SK-N-SH (cell line): ENCODE measurements at places on chromosomes 4 and X.

DNA sequence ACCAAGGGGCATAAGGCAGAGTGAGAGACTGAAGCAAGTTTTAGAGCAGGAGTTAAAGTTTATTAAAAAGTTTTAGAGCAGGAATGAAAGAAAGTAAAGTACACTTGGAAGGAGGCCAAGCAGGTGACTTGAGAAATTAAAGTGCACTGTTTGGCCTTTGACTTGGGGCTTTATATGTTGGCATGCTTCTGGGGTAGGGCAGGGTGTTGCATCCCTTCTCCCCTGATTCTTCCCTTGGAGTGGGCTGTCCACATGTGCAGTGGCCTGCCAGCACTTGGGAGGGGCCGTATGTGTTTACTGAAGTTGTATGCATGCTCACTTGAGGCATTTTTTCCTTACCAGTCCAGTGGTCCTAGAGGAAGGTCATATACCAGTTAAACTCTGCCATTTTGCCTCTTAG is 35.3 kb upstream of the GPR173 start:
- H3K27me3 ChIP-seq = peaks cover 4% of the 10 kb centered on the region; the same call in 1 of the 2 replicates
- H3K27ac ChIP-seq = no peak overlapping the region
- H3K4me1 ChIP-seq = no peaks in the 10 kb centered on the region
- no peak overlapping the region for H3K4me3 ChIP-seq
- H3K36me3 ChIP-seq = no peaks in the 10 kb centered on the region
- DNase-seq = no peak

DNA sequence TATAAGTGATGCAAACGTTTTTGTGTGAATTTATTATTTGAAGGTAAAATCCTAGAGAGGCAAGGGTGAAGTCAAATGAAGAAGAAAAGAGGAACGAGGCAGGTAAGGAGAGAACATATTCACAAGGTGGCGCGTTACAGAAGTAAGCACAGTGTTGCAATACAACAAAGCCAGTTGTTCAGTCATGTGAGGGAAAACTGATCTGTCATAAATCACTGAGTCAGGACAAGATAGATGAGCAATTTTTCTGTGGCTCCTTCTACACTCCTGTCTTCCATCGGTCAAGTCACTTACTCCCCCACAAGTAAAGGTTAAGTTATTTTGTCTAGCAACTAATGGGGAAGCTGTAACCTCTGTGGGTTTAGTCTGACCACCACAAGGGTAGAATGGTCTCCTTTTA is 203.0 kb upstream of the GK2 start:
- no peaks in the 10 kb centered on the region; the same call in 1 of the 2 replicates for H3K4me1 ChIP-seq
- H3K36me3 ChIP-seq = no peaks in the 10 kb centered on the region
- H3K4me3 ChIP-seq = no peak overlapping the region

GRCh38 chrX:16125520-16126149 is 2.3 kb downstream of the GRPR start:
- H3K4me1 ChIP-seq = no peaks in the 10 kb centered on the region; the same call in 1 of the 2 replicates
- no peaks in the 10 kb centered on the region for H3K27me3 ChIP-seq
- no peak overlapping the region for H3K4me3 ChIP-seq
- no peak for DNase-seq
- no peaks in the 10 kb centered on the region for H3K36me3 ChIP-seq
- no peak overlapping the region for H3K27ac ChIP-seq

DNA sequence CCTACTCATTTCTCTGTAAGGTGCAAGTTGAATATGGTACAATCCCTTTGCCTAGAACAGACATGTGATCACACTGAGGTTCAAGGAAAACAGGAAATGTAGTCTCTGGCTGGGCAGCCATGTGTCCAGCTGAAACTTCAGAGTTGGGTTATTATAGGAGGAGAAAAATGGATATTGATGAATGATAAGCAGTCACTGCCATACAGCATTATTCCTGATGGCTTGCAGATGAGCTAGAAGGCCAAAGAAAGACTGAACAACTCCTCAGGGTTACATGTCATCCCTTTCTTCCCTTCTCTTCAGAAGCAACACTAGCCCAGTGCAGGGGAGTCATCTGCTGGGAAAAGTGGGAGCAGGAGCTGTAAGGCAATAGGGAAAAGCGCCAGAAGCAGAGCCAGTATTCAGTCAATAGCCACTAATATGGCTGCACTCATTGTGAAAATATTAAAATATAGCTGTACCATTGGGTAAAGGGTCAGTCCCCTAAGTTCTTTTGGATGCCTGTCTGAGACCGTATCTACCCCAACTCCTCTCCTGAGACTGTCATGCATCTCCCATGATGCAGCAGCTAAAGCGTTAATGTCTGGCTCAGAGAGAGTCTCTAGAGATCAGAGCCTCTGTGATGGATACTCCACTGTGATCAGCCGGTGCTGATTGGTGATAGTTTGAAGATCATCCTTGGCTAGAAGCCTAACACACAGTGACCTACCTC is 20.5 kb downstream of the PHOX2B start:
- H3K27me3 ChIP-seq = no peaks in the 10 kb centered on the region; the same call in 1 of the 2 replicates
- H3K4me3 ChIP-seq = no peak overlapping the region
- no peak for DNase-seq
- no peak overlapping the region for H3K27ac ChIP-seq
